ENCODE measurements at places on chromosomes 12 and 14.

GRCh38 chr14:89616852-89617341 lies 199.9 kb upstream of the FOXN3 start:
- no peak for DNase-seq

DNA sequence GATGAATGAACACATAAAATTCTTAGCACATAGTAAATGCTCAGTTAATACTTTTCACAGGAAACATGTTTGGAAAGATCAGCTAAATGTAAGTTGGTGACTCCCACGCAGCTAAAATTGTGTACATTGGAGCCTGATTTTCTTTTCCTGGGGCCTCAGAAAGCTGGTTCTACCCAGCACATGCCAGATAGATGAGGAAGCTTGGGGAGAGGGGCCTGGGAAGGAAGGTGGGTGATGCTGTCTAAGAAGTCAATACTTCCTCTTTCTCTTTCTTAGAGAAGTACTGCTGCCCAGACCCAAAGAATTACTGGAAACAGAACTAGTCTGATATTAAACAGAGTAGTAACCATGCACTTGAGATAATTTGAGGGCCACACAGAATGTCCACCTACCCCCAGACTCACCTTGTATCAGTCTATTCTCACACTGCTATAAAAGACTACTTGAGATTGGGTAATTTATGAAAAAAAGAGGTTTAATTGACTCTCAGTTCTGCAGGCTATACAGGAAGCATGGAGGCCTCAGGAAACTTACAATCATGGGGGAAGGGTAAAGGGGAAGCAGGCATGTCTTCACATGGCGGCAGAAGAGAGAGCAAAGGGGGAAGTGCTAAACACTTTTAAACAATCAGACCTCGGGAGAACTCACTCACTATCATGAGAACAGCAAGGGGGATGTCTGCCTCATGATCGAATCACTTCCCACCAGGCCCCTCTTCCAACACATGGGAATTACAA lies 123.3 kb upstream of the MED13L start:
- DNase-seq: no peak

GRCh38 chr12:114605918-114606317 lies 78.1 kb downstream of the TBX3 start:
- no peak for DNase-seq

DNA sequence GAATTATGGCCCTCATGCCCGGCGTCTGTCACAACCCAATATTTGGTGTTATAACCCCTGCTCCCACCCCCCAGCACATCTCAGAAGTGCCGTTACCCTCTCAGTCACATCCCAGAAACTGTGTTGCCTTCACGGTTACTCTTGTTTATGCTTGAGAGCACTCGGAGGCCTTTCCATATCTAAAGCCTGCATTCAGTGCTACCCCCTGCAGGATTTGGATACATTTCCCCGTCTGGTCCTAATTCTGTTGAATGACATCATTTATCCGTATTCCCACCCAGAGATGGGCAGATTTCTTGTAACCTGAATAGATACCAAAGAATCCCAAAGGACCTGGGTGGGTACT lies 19.1 kb upstream of the FOS start:
- DNase-seq: no peak

- DNase-seq: no peak
Observed at GRCh38 chr12:94386422-94386821, 73.2 kb downstream of the CEP83 start.

DNA sequence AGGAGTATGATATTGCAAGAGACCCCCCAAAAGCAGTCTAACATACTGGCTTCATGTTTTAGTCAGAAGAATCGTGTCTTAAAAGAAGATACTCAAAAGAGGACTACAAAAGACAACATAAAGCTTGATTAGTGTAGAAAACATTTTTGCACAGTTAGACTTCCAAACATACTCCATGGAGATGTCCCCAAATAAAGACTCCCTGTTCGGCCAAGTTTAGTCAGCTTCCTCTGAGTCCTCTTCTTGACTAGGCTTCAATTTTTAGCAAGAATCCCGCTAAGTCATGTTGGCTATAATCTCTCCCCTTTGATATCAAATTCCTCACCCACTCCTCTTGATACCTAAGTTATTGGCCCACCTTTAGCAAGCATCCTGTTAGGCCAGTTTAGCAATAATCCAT lies 298.0 kb downstream of the RMST start:
- DNase-seq: no peak

- no peak for DNase-seq
Observed at GRCh38 chr12:117097159-117097558, 2.1 kb downstream of the TESC start.

DNA sequence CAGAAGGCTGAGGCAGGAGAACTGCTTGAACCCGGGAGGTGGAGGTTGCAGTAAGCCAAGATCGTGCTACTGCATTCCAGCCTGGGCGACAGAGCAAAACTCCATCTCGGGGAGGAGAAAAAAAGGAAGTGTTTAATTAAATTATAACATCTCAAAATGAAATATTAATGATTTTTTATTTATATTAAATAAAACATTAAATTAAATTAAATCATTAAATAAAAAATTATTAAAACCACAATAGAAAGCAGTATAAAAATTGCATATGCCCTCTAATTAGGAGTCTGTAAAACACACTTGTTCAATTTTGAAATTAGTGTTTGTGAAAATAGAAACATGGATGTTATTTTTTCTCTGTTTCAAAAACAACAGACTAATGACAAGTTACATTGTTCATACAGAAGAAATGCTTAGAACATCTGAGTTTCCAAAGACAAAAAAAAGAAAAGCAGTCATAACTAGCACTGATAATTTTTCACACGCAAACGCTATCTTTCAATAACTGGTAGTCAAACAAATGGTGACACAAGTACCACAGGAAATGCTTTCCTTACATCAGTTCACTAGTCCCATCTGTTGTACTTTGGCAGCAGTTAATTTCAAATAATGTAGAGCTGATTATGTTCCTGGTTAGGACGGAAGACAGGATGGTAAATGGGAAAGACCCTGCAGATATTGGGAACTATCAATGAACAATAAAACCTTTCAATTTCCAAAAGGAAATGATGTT lies 54.9 kb downstream of the HECTD4 start:
- DNase-seq: no peak

- DNase-seq: no peak
Observed at GRCh38 chr12:43069768-43070221, 480.2 kb upstream of the PRICKLE1 start.

DNA sequence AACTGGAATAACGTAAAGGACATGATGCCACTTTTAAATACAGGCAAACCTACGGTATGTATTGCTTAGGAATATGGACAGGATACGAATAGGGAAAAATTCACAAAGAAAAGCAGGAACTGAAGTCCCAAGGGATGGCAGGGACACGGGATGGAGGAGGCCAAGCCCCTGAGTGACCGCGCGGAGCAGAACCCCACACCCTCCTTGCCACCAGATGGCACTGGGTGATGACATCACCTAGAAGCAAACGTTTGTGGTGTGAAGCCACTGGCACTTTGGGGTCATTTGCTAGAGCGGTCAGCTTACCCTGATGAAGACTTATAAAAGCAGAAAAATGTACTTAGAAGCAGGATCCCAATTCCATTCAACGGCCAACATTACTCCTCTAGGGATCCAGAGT lies 9.4 kb downstream of the DHX37 start:
- DNase-seq: no peak

- DNase-seq: peak; percentile 47
Observed at GRCh38 chr14:63727231-63727735, 582 bp downstream of the SGPP1 start.

DNA sequence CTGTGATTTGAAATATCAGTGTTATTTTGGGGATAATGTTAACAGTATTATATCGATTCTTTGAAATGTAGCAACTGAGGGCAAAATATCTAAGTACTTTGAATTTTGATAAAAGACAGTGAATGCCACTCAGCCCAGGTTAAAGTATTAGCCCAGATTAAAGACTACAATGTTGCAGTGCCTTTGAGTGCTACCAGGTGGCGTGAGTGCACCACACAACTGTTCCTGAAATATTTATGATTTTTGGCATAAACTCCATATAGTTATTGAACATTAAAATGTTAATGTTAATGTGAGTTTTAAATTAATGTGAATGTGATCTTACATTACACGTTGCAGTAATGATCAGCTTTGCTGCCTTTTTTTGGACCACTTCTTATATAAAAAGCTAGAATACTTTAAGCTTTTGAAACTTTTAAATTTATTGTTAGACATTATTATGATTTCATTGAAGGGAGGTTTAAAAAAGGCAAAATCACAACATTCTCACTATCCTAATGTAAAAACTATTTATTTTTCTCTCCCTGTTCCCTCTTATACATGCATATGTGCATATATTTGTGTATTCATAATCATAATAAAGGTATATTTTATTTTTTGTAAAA lies 22.5 kb downstream of the MRPS35 start:
- no peak for DNase-seq

DNA sequence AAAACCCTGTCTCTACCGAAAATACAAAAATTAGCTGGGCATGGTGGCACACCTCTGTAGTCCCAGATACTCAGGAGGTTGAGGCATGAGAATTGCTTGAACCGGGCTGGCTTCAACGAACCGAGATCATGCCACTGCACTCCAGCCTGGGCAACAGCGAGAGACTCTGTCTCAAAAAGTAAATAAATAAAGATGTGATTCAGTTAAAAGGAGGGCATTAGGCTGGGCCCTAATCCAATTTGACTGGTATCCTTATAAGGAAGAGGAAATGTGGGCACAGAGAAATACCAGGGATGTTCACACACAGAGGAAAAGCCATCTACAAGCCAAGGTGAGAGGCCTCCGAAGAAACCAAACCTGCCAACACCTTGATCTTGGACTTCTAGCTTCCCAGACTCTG lies 10.1 kb upstream of the DCAF4 start:
- DNase-seq: no peak

GRCh38 chr12:5768581-5769196 lies 176.4 kb downstream of the ANO2 start:
- no peak for DNase-seq

DNA sequence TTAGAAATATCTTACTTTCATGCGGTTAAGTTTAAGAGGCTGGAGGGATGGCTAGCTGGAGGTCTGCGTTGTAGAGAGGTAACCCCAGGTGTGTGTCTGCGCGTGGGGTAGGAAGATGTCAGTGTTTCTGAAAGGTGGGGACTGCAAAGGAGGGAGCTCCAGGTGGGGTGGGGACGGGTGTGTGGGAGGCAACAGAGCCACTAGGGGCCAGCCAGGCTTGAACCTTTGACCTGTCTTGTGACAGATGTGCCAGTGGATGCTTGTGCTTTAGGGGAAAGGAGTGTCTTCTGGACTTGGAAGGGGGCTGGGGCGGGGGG lies 841 bp downstream of the GLI1 start:
- no peak for DNase-seq

DNA sequence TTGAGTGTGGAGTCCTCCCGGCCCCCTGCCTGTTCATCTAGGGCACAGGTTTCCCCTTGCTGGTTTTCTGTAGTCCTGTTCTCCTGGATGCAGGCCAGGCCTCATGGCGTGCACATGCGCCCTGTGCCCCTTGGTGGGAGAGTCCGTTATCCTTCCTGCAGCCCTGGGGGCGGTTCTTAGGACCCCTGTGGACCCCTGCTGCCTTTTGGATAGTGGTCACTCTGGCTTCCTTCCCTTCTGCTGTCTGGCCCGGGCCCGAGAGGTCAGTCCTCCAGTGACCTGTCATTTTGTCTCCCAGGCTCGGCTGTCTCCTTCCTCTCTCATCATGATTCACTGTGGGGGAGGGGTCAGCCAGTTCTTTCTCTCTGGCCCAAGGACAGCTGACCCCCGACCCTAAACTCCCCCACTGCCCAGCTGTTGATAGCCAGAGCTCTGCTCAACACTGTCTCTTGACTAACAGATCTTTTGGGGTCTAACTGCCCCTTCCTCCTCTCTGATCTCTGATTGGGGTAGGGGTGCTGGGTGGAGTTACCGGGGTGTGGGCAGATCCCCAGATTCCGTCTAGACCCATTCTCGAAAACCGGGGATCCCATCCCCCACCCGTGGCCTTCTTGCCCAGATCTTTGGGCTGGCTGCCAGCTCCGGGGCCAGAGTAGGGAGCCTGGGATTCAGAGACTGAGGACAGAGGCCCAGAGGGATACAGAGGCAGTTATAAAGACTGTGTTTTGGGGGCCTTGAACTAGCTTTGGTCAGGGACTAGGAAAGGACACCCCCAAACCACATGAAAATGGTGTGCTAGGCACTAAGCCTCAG lies 7.0 kb downstream of the CCND2 start:
- DNase-seq: no peak

DNA sequence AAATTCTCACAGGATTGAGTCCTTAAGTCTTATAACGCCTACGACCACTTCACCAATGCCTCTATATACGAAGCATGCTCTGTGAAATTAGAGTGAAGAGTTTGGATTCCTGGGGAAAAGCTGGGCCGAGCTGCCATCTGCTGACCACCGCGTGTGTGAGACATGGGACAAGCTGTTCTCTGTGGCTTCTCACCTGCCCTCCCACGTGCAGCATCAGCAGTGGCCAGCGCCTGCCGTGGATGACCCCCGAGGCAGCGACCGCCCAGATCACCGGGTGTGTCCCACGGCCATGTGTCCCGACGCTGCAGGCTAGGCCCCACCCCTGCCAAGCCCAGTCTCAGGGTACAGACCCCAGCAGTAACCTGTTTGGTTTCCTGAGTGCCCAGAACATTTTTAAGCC lies 21.6 kb upstream of the GOLGA3 start:
- DNase-seq: no peak

- no peak for DNase-seq
Observed at GRCh38 chr12:122030424-122031035, 8.8 kb downstream of the BCL7A start.

DNA sequence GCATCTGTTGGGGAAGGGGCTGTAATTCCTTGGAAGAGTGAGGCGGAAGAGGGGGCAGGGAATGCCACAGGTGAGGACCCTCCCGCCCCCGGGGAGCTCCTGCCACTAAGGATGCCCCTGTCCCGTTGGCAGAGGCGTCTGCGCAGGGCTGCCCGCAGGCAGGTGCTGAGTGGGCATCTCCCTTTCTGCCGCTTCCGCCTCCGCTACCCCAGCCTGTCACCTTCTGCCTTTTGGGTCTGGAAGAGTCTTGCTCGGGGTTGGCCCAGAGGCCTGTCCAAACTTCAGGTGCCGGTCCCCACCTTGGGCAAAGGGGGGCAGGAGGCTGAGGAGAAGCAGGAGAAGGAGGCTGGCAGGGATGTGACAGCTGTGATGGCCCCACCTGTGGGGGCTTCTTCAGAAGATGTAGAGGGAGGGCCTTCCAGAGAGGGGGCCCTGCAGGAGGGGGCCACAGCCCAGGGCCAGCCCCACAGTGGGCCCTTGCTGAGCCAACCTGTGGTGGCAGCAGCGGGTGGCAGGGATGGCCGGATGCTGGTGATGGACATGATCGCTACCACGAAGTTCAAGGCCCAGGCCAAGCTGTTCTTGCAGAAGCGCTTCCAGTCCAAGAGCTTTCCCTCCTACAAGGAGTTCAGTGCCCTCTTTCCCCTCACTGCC lies 10.0 kb downstream of the VRTN start:
- no peak for DNase-seq

GRCh38 chr12:104490850-104491249 lies 34.1 kb downstream of the CHST11 start:
- DNase-seq: no peak

DNA sequence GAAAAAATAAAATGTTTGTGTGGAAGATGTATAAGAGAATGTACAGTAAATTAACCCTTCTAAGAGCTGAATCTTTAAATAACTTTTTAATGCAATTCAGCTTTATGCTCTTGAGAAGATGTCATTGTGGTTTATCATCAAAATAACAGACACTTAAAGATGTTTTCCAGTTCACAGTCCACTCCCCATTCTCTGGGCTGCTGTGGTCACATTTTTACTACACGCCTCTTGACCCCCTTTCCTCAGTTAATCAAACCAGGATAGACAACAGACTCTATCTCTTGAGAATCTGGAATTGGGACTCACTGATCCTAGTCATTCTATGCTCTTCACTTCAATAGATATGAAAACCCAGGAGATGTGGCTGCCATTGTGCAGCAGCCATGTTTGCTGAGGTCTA lies 24.7 kb upstream of the OR6J1 start:
- DNase-seq: no peak

- DNase-seq: no peak
Observed at GRCh38 chr12:90473831-90474230, 481.1 kb downstream of the CCER1 start.

Measured in right renal cortex interstitium (tissue), 3 donors.